ENCODE measurements at places on chromosomes 16 and 17.

- no peak for DNase-seq
Observed at GRCh38 chr17:71502443-71502842, 618.4 kb upstream of the SOX9 start.

- DNase-seq = no peak
Observed at GRCh38 chr16:51682905-51683304, 531.8 kb upstream of the SALL1 start.

GRCh38 chr17:29108823-29109476 is 66.0 kb downstream of the PIPOX start:
- DNase-seq = no peak

DNA sequence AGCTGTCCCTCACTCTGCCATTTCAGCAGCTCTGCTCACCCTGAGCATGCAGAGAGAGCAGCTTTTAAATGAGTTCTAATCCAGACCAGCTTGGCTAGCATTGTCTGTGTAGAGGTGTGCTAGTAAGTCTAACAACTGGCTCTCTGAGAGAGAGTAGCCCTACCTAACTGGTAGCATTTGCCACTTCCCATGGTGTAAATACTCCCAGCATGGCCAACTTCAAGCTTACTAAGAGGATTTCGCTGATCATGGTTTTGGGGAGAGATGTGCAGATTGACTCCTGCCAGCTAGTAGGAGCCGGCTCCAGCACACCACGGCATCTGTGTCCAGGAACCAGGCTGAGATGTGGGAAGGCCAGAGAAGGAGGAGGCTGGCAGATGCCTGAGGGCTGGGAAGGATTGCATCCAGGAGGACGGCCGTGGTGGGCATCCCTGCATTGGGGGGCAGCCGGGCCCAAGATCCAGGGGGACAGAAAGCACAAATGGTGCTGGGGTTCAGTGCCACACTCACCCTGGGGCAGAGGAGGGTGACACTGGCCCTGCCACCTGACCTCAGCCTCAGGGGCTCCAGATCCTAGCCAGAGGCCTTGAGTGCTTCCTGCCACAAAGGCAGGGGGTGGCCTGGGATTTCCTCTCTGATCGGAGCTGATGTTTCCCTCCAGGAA is 394.9 kb upstream of the TNRC6C start:
- DNase-seq = no peak

DNA sequence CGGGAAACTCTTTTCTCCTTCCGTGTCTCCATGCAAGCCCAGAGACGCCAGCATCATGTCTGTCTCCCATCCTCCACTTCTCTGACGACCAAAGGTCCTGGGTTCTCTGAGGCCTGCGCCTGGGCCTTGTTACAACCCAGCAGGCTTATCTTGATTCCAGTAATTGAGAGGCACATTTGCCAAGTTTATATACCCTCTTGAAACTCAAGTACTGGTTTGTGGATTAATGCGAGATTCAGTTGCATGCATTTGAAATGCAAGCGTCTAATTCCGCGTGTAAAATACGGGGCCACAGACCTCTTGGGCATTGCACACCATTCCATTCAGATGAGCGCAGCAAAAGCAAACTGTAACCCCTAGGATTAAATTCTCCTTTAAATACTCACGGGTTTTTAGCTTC is 28.7 kb upstream of the CRISPLD2 start:
- no peak for DNase-seq

- no peak for DNase-seq
Observed at GRCh38 chr16:61814726-61815347, 221.4 kb downstream of the CDH8 start.

- DNase-seq = no peak
Observed at GRCh38 chr17:40103071-40103661, 2.8 kb upstream of the NR1D1 start.

DNA sequence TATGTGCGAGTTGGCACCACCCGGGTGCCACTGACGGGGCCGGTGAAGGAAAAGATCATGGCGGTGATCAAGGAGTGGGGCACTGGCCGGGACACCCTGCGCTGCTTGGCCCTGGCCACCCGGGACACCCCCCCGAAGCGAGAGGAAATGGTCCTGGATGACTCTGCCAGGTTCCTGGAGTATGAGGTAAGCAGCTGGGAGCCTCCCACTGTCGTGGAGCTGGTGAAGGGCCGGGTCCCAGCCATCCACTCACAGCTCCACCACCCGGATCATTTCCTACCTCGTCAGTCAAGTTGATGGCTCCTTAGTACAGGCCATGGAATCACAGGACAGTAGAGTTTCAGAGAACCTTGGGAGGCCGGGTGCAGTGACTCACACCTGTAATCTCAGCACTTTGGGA is 20.0 kb downstream of the ATP2A1 start:
- DNase-seq = no peak

- no peak for DNase-seq
Observed at GRCh38 chr16:79162977-79163376, 437.6 kb downstream of the MAF start.

DNA sequence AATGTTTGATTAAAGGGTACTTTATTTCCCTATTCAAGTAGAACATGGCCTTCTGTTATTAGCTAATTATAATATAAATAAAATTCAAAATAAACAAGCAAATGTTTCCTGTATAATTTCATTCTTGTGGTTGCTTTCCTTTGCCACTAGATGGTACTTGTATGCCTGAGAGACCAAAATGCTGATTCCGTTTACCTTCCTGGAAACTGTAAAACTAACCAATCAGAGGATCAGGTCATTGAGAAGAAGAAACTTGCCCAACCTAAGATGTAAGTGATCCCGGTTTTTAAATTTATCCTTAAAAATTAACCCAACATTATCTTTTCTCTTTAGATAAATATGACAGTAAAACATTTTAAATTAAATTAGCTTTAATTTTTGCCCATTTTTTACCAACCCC is 8.1 kb upstream of the ABCA5 start:
- no peak for DNase-seq

GRCh38 chr16:16877061-16877460 is 498.1 kb downstream of the NPIPA7 start:
- no peak for DNase-seq

DNA sequence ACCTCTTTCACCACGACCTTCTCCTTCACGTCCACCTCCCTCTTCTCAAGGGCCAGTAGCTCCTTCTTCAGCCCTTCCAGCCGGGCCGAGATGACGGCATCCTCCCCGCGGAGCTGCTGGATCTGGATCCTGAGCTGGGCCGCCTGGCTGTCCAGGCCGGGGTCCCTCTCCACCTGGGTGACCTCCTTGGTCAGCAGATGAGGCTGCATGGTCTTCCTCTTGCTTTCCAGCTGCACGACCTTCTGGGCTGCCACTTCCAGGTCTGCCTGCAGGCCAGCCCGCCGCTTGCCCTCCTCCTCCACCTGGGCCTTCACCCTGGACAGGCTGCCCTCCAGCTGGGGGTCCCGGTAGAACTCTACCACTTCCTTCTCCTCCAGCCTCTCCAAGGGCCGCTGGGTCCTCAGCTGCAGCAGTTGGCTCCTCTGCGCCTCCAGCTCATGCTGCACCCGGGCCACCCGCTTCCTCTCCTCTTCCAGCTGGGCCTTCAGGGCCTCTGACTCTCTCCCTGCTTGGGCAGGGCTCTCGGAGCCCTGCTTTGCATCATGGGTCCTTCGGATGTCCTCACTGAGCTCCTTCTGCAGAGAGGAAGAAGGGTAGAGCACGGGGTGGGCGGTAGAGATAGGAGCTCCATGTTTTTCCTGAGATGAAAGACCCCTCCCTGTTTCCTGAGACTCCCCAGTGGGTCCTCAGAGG is 9.5 kb downstream of the CDK3 start:
- DNase-seq = no peak

- DNase-seq = no peak
Observed at GRCh38 chr17:35972066-35972465, 9.2 kb downstream of the CCL16 start.

- no peak for DNase-seq
Observed at GRCh38 chr17:7216242-7217112, 3.2 kb downstream of the DLG4 start.

DNA sequence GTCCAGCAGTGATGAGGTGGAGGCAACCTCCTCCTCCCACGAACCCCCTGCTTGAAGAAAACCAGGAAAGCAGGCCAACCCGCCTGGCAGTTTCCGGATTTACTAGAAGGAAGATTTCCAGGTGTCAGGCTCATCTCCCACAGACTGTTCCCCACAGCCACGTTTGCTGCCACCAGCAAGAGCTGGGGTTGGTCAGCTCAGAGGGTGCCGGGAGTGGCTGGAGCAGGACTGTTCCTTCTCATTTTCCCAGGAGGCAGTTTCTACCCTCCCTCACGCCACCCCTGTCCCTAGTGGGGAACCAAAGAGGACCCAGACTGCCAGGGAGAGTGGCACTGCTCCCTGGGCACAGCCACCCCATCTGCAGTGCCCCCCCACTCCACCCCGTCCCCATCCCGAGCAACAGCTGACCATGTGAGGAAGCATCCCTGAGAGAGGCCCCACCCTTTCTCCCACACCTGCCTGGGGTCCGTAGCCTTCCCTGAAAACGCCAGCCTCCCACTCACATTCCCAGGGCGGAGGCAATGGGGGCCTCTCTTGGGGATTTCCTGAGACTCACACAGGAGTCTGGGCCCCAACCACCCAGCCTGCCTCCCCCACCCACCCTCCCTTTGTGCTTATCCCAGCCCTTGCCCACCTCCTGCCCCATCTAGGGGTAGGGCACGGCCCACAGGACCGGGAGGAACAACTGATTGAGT is 5.9 kb downstream of the KRT17 start:
- no peak for DNase-seq

- no peak for DNase-seq
Observed at GRCh38 chr17:40577611-40578065, 12.4 kb upstream of the CCR7 start.

- no peak for DNase-seq
Observed at GRCh38 chr17:81365148-81365600, 30.1 kb upstream of the BAHCC1 start.

- no peak for DNase-seq
Observed at GRCh38 chr16:63577891-63578290, 1541.7 kb upstream of the CDH8 start.

DNA sequence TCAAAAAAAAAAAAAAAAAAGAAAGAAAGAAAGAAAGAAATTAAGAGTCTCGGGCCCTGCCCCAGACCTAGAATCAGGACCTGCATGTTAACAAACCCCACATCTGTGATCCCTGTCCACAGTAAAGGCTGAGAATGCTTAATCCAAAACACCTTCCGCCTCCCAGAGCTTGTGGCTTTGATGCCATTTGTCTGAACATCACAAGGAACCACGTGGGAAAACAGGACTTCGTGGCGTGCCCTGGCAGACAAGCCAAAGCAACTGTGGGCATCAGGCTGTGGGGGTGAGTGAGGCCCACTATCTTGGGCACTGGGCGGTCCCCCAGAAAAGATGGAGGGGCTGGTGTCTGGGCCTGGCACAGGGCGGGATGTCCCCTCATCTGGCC is 173.4 kb upstream of the CIBAR2 start:
- no peak for DNase-seq

DNA sequence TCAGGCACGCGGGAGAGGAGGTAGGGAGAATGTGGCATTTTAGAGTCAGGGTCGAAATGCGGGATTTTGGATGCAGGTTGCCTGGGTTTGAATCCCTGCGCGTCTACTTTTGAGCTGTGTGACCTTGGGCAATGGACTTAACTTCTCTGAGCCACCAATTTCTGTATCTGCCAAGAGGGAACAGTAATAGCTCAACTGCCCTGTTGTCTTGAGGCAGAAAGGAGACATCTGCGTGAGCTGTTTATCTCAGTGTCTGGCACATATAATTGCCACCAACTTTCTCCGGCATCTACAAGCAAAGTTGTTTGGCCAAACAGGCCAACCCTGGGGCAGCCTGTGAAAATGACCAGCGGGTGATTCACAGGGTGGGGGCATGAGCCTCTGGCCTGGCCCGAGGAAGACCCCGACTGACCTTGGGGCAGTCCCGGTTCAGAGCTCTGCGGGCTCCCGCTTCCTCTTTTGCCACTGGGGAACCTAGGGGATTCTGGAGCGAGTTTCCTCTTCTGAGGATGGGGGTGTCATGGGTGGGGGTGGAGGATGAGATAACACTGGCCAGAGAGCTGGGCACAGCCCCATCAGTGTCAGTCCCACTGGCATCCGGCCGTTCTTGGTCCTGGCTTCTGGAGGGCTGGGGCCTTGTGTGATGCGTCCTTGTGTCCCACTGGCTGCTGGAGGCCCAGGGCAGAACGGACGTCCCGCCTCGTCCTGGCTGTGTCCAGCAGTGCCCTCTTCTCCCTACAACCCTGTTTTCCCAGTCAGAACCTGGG is 1.3 kb downstream of the SNN start:
- DNase-seq = no peak
